Cerebellar nuclear complex (tissue), 1 donor: ENCODE measurements at places on chromosomes 12 and 14.

GRCh38 chr12:57455374-57456144, 452 bp downstream of the INHBE start:
- no peak for DNase-seq

DNA sequence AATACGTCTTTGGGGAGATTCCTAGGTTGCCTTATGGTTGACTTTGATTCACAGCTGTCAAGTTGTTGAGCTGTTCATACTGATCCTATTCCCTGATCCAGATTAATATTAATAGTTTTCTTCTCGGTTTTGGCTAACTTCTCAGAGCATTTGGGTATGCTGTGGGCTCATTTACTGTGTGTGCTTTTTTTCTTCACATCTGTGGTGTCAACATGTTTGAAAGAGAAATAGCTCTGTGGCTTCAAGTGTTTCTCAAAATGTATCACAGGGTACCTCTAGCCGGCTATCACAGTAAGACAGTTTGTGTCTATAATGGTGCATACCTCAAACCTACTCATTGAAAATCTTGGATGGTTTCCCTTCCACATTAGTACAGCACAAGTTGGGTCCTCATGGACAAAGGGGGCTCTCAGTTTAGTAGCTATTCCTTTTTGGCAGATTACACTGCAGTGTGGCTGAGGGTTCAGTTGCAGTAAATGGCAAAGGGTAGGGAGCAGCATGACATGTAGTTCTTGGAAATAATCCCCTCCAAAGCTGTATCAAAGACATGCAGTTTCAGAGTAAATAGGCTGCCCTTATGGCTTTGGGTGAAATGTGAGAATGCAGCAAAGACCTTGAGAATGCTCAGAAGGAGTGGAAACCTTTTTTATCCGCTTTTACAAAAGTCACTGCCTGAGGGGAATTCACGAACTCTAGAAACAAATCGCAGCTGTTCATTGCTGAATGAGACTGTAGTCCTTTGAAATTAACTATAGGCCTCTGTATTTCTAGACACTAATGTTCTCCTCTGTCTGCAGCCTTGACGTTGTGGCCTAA, 102.4 kb upstream of the ATF1 start:
- no peak for DNase-seq

- DNase-seq, result no peak
These were observed 8.0 kb downstream of the DGKA start for GRCh38 chr12:55938826-55939501.

DNA sequence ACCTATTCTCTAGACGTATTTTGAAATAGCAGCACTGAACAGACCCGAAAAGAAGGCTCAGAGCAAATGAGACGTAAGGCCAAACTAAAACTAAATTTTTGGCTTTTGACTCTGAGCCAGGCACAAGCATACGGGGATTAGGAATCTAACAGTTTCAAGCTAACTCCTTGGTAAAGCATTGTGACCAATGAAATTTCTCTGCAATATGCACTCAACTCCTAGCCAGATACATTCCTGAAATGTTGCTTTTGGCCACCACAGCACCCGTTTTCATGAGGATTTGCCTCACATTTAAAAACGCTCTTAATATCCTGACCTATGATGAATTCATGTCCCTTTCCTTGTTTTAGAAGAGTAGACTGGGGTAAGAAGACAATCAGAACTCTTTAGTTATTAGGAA, 53.1 kb upstream of the NPFF start:
- no peak for DNase-seq

DNA sequence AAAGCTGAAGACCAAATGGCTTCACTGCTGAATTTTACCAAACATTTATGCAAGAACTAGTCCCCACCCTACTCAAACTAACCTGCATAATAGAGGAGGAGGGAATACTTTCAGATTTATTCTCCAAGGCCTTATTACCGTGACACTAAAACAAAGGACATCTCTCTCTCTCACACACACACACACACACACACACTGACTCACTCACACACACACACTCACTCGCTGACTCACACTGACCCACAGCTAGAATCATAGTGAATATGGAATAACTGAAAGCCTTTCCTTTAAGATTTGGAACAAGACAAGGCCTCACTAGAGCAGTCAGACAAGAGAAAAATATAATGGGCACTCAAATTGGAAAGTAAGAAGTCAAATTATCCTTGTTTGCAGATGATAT, 1014.1 kb downstream of the TMTC2 start:
- DNase-seq, result no peak

DNA sequence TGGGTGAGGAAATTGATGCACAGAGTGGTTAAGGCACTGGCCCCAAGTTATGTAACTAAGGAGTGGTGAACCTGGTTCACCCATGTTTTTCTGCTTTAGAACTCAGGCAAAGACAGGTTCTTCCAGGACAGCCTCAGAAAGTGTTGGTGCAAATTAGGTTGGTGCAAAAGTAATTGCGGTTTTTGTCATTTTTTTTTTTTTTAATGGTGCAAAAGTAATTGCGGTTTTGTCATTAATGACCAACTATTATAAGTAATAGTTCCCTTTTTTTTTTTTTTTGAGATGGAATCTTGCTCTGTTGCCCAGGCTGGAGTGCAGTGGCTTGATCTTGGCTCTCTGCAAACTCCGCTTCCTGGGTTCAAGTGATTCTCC, 5.2 kb upstream of the SSH1 start:
- no peak for DNase-seq

DNA sequence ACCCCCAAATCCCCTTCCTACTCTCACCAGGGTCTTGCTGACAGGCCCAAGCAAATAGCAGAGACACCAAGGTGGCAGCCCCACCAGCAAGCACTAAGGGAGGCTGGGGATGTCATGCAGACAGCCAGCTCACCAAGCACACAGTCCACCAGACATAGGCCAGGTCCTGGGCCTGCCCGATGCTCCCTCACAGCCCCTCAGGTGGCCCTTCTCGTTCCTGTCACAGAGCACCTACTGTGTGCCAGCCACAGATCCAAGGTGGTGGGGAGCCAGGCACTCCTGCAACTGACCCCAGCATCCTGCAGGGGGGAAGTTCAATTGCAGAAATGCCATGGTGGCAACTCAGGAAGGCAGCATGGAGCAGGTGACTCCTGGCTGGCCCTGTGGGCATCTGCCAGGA, 60.5 kb upstream of the PNMA1 start:
- no peak for DNase-seq

GRCh38 chr14:104726600-104727451, 2.8 kb downstream of the ADSS1 start:
- DNase-seq, result no peak

GRCh38 chr14:55739967-55740648, 160.1 kb downstream of the KTN1 start:
- DNase-seq, result no peak

DNA sequence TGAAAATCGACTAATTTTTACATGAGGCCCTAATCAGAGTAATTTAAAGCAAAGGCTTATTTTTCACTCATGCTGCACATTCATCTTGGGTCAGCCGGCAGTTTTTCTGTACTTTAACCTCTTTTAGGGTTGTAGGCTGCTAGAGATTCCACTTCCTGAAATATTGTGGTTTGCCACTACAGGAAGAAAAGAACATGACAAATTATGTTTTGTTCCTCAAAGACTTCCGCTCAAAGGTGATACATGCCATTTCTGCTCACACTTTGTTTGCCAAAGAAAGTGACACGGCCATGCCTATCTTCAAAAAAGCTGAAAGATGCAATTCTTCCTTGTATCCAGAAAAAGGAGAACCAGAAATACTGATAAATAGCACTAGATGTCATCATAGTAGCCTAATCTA, 183.4 kb upstream of the PPFIA2 start:
- DNase-seq, result no peak
